CD8-positive, alpha-beta memory T cell (primary cell): ENCODE measurements at places on chromosomes 11 and 22. TPM values are rescaled to one million over a fixed set of nuclear protein-coding genes. Genes with fewer than 3 reads are reported as not detected.

Gene ZP1
- total RNA-seq: not detected

DNA sequence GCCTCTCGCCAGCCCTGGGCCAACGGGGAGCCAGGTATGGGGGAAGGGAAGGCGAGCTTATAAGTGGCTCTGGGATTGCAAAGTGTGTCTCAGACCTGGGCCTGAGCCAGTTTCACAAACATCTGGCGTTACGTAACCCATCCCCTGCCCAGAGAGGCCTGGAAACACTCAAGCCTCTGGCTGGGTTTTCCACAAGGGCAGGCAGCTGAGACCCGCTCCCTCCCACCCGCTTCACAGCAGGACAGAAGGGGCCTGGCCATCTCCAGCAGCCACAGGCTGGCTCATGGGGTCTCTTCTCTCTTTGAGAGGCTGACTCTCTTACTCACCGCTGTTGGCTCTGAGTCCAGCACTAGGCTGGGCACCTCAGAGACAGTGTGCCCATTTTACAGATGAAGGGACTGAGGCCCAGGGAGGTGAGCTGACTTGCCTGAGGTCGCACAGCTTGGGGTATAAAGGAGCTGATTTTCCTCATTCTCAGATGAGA is 44.5 kb downstream of the TRIOBP start:
- DNase-seq: no peak

DNA sequence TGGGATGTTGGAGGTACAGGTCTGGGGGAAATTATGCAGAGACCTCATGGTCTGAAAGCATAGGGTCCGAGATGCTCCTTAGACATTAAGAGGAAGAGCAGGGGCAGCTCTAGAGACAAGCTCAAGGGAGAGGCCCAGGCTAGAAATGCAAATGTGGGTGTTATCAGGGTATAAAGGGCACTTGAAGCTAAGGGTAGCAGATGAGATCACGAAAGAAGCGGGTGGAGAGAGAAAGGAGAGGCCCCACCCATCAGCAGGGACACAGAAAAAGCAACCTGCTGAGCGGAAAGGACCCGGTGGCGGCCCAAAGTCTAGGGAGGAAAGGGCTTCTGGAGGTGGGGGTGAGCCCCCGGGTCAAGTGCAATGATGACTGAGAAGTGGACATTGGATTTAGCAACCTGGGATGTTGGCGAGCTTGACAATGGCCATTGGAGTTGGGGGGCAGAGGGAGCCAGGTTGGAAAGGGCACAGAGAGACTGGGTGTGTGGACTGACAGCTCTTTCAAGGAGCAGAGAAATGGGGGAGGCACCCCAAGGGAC is 8.9 kb downstream of the TMPRSS6 start:
- no peak for DNase-seq

Gene MAP6
- 0.16 TPM for total RNA-seq

GRCh38 chr11:91653079-91653754 is 571.4 kb upstream of the FAT3 start:
- no peak for DNase-seq

Gene GVQW3
- 2.5 TPM for total RNA-seq

GRCh38 chr11:47083913-47084312 is 92.8 kb downstream of the ARFGAP2 start:
- DNase-seq: no peak

Gene DNAJB7
- total RNA-seq: not detected

- DNase-seq: no peak
Observed at GRCh38 chr11:115363426-115363825, 140.8 kb downstream of the CADM1 start.

GRCh38 chr11:66333220-66333877 is 2.9 kb downstream of the RIN1 start:
- peak; percentile 41 for DNase-seq

Gene TEX54
- 0.50 TPM for total RNA-seq

Gene OR9G4
- not detected for total RNA-seq

- DNase-seq: no peak
Observed at GRCh38 chr11:70032470-70032795, 45.7 kb upstream of the ANO1 start.

DNA sequence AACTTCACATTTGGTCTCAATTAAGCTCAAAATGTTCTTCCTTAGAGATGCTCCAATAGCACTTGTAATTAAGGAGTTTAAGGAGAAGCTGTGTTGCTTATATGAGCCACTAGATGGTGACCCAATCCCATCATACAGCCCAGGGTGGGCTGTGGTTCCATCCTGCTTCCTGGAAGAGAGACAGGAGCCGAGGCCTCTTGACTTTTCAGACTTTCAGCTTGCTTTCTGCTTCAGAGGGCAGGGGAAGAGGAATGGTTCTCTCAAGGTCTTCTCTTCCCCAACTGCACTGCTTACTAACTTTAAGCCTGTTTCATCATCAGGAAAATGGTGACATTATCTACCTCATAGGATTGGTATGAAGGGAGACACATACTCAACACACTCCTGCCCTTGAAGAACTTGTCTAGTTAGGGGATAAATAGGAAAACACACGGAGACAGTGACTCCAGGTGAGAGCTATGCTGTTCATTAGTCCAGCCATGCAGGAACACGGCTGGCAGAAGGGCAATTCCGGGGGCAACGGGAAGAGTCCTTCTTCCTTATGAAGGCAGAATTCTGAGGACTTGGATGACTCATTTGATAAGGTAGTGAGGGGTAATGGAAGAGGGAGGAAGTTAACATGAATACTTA is 20.1 kb downstream of the TMEM218 start:
- no peak for DNase-seq

DNA sequence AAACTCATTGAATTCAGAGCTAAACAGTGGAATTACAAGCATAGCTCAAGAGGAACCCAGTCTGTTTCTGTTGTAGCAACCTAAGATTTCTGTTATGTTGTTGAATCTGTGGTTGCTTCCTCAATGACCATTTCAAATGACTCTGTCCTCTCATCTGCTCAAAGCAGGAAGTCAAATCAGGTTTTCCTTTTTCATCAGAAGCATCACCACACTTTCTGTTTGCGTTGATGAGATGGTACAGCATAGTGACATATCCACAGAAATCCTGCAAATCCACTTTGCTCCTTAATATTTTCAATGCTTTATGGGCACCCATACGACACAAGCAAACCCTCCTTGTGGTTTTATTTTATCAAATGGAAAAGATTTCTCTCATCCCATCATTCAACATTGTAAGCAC is 12.6 kb upstream of the UCP2 start:
- DNase-seq: peak; percentile 89

- DNase-seq: no peak
Observed at GRCh38 chr22:40951795-40952605, 822 bp downstream of the RBX1 start.

Gene CCDC89
- 0.20 TPM for total RNA-seq

GRCh38 chr22:45645526-45646414 is 25.9 kb upstream of the ATXN10 start:
- DNase-seq: peak; percentile 72

DNA sequence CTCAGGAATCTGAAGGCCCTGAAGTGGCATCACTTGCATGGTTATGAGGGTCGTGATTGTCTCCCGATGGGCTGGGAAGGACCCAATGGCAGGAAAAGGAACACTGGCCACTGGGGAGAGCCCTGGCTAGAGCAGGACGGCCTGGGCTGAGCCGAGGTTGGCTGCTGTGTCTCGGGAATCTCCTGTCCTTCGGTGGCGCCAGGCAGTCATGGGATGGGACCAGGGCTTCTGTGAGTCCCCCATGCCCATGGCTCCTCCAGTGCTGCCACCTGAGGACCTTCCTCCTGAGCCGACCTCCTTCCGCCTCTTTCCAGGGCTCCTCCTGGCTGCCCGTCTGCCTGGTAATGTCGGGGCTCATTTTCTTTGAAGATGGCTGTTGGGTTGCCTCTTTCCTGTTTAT is 1394.0 kb downstream of the BRD1 start:
- DNase-seq: no peak

DNA sequence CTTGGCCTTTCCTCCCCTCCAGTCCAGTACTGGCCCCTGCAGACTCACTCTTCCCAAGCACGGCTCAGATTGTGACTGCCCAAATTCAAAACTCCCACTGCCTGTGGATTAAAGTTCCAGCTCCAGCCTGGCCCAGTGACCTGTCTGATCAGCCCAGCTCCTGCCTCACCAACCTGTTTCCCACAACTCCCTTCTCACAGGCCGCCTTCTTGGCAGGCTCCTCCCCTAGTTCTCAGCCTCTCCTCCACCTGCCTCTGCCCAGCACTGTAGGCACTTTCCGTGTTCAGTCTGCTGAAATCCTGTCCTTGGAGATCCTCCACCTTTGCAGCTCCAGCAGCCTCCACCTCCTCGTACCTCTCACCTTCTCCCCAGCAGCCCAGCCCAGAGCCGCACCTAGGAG is 68.6 kb downstream of the MICAL2 start:
- DNase-seq: no peak

- no peak for DNase-seq
Observed at GRCh38 chr11:23310276-23310675, 450.0 kb upstream of the CCDC179 start.

DNA sequence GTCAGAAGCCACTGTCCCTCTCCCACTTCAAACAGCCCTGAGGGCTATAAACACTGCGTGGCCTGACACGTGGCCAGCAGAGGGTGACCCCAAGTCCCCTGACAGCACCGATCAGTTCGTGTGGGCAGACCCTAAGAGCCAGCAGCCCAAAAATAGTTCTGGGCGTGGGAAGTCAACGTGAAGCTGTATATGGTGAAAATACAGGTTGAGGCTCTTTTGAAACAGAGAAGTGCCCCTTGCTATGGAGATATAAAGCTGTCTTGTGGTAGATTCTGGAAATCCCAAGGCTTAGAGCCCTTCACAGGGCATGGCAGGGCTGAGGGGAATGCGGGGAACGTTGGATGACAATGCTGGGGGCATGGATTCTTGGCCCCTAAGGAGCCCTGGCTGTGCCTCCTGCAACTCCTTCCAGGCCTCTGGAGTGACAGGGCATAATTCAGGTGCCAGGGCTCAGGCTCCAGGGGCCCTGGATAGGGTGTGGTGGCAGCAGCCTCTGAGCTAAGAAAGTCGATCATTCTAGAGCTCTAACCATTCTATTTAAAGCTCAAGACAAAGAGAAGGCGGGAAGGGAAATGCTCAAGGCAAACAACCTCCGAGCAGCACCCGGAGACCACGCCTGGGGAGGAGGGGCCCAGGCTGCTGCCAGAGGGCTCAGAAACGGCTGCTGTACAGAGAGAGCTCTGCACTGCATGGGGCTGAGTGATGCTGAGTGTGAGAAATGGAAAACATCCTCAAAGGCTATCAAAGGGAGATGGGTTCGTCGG is 60.4 kb upstream of the CD5 start:
- DNase-seq: peak; percentile 83

GRCh38 chr11:27532652-27533325 is 26.2 kb upstream of the LIN7C start:
- DNase-seq: no peak

Gene CADM1
- 1.1 TPM for total RNA-seq

Gene NAALAD2
- total RNA-seq: not detected

DNA sequence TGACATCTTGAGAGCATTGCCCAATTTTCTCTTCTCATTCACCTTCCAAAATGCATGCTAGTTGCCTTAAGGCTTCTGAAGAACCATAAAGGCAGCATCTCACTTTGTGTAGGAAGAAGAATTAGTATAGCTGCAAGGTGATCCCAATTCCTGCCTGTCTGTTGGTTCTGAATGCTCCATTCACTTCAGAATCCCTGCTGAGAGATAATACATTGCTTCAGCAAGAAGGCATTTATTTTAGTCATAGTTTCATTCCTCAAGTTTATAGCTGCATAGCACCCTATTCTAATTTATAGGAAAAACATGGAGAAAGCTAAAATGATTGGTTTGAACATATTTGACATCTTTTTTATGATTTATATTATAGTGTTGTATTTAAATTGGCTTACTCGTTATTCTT is 181.3 kb downstream of the METTL15 start:
- no peak for DNase-seq

DNA sequence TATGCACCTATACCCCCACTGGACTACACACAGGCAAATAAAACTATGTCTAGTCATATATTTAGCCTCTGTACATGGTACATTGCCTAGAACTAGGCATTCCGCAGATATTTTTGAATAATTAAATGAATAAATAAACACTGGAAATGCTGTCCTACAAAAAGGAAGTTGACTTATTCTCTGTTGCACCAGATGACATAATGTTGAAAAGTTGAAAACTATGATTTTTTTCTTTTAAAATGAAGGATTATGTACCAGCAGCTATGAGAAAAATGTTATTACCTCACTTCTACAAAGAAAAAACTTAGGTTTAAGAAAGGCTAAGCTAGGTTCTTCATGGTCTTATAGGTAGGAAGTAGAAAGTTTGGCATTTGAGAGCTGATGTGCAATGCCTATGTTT is 856.6 kb downstream of the METTL15 start:
- no peak for DNase-seq

DNA sequence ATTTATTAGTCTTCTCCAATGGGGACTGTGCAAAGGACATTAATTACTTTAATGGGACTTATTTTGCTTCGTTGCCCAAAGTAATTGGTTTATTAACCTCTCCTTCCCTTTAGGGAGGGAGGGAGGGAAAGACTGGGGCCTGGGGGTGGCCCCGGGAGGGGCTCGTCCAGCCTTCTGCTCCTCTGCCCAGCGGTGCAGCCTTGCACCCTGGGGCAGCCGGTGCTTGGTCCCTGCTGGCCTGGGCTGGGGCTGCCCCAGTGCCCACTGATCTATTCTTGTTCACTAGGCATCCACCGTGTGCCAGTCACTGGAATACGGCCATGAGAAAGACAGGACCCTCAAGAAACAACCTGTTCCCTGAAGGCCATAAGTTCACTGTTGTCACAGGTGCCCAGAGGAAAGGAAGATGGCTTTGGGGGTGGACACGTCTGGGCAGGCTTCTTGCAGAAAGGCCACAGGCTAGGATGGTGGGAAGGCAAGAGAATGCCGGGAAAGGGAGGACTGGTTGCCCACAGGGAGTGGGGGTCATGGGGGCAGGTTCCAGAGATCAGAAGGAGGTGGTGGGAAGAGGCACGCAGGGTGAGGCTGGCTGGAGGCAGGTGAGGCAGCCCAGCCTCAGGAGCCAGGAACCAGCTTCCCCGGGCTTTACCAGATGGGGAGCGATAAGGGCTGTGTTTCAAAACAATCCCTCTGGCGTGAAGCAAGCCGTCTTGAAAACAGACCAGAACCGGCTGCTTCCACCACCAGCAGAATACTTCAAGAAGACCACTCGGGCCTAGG is 47.6 kb upstream of the KCNQ1OT1 start:
- DNase-seq: no peak

- DNase-seq: no peak
Observed at GRCh38 chr22:44727148-44727547, 25.1 kb downstream of the PRR5 start.

- DNase-seq: no peak
Observed at GRCh38 chr11:44082645-44083044, 12.8 kb upstream of the EXT2 start.

- no peak for DNase-seq
Observed at GRCh38 chr11:115193914-115194801, 310.1 kb downstream of the CADM1 start.

DNA sequence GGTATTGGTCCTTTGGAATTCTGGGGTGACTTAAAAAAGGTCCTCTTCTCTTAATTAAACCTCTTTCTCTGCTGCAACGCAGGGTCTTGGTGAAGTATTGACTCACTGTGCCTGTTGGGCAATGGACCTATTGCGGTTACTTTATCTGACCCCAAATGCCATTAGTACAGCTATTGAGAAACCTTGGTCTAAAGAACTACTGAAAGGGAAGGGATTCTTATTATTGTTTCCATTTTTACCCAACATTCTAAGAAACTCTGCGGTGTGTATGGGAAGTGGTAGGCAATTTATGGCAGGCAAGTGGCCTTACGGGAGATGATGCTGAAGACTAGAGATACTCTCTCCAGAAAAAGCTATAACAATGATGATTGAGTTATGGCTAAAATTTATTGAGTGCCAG is 12.5 kb downstream of the SLC6A5 start:
- DNase-seq: no peak
